ENCODE measurements at places on chromosomes 4 and X.

GRCh38 chr4:20493761-20494353 is 206.4 kb upstream of the PACRGL start:
- no peak for DNase-seq

DNA sequence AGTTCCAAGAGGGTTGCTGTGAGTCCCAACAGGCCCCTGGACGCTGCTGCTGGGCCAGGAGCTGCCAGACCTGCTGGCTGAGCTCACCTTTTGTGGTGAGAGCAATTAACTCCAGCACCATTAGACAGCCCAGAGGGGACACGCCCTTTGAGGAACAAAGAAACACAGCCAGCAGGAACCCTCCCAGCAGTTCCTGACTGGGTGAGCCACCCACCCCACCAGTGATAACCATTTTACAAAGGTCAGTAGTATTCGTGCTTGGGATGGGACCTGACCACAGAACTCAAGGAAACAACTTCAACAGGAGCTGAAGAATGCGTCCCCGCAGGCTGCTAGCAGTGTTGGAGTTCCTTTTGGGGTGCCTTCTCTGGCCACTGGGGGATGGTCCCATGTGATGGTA is 38.8 kb upstream of the AFAP1 start:
- DNase-seq: no peak

DNA sequence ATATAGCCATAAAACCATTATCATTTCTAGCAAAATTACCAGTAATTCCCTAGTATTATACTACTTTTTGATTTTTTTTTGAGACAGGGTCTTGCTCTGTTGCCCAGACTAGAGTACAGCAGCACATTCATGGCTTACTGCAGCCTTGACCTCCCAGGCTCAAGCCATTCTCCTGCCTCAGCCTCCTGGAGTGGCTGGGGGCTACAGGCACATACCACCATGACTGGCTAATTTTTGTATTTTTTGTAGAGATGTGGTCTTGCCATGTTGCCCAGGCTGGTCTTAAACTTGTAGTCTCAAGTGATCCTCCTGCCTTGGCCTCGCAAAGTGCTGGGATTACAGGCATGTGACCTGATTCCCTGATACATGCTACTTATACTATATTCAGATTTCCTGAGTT is 13.7 kb downstream of the N4BP2 start:
- no peak for DNase-seq

DNA sequence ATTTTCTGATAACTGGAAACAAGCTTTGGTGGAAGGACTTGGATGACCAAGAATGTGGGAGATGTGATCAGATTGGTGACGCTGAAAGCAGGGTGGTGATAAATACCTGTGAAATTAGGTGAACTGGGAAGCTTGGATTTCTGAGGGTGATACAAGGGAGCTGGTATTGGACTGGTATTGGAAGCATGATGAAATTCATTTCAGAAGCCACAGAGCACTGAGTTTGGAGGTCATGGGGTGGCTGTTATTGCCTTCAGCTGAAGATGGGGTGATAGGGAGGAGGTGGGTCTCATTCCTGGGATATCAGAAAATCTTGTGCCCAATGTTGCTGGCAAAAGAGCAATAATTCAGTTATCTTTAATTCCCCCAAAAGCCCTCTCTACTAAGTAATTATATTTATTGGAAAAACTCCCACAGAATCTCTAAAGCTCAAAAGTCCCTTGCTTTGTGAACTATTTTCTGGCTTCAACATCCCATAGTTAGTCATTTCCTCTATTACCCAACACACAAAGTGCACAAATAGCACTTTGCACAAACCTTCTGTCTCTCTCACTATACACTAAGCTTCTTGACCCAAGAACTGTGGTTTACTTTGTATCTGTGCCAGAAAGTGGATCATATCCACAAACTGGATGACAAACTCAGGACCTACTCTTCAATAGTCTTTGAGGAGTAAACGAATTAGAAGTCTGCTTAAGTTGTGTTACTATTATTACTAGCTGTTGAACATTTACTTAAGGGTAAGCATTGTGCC is 23.1 kb upstream of the CAMK2D start:
- no peak for DNase-seq

DNA sequence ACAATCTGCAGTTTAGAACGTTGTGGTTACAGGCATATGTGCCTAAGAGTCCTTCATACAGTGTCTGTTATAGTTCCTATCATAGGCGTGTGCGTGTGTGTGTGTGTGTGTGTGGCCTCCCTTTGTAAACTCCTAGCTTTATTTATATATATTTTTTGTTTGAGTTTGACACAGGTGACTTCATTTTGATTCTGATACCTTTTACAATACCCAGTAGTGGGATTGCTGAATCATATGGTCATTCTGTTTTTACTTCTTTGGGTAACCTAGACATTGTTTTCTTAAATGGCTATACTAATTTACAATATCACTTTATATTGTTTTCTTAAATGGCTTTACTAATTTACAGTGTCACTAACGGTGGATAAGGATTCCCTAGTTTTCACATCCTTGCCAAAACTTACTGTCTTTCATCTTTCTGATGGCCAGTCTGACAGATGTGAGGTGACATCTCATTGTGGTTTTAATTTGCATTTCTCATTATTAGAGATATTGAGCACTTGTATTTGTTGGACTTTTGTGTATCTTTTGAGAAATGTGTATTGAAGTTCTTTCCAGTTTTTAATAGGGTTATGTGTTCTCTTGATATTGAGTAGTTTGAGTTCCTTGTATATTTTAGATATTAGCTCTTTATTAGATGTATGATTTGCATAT is 211.1 kb upstream of the NUDT6 start:
- no peak for DNase-seq
